NCI-H2107 (cell line): ENCODE measurements at places on chromosomes 12 and 14.

DNA sequence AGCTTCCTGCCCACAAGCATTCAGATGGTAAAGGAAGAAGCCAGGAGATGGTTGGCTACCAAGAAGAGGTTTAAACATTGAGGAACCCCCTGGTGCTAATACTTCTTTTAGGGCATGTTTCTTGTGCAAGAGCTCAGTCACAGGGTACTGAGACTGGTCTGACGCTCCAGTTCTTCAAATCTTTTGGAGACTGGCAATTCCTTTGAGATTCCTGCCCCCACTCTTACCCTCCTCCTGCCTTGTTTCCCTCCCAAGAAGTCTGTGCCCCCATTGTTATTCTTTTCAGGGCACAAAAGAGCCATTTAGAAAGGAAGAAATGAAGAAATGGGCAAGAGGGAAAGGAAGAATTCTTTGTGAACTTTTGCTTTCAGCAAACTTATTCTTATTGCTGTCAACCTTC is 11.8 kb downstream of the A2ML1 start:
- DNase-seq = no peak

GRCh38 chr14:90111895-90112534 is 50.2 kb downstream of the KCNK13 start:
- DNase-seq = no peak

GRCh38 chr12:109592195-109592904 is 18.8 kb downstream of the MVK start:
- DNase-seq = no peak

DNA sequence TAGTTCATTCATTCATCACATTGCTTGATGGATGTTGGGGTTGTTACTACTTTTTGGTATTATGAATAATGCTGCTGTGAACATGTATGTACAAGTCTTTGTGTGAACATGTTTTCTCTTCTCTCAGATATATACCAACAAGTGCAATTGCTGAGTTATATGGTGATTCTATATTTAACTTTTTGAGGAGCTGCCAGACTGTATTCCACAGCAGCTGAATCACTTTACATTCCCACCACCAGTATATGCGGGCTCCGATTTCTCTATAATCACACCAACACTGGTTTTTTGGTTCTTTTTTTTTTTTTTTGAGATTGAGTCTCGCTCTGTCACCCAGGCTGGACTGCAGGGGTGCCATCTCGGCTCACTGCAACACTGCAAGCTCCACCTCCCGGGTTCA is 22.2 kb upstream of the PLEKHG6 start:
- no peak for DNase-seq

GRCh38 chr12:27013611-27014084 is 536 bp downstream of the TM7SF3 start:
- DNase-seq = no peak

DNA sequence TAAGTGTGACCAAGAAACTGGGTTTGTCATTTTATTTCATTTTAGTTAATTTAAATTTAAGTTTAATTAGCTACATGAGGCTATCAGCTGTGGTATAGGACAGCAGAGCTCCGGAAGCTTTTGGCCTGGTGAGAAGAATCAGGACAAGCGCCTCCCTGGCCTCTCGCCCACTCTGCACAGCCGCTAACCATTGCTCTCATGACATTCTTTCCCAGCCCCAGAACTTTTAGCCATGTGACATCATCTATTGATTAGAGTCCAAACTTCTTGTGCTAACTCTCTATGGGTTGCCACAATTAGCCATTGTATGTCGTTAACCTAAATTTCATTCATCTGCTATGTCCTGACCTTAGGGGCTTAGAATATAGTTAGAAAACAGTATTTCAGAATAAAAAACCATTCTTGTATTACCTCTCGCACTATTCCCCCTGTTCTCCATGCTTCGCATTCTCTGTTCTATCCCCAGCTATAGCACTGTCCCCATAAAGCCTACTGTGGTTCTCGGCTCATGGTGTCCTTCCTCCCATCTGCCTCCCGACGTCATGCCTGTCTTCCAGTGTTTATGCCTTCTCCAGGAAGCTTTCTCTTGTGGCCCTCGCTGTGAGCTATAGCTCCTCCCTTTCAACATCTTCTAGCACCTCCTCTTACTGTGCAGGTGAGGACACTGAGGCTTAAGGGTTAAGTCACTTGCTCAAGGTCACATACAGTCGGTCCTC is 23.5 kb downstream of the SSH1 start:
- DNase-seq = no peak

GRCh38 chr14:101781240-101782061 is 19.9 kb downstream of the PPP2R5C start:
- DNase-seq = no peak

GRCh38 chr12:122862872-122863701 is 27.8 kb downstream of the HIP1R start:
- DNase-seq = peak; percentile 61

DNA sequence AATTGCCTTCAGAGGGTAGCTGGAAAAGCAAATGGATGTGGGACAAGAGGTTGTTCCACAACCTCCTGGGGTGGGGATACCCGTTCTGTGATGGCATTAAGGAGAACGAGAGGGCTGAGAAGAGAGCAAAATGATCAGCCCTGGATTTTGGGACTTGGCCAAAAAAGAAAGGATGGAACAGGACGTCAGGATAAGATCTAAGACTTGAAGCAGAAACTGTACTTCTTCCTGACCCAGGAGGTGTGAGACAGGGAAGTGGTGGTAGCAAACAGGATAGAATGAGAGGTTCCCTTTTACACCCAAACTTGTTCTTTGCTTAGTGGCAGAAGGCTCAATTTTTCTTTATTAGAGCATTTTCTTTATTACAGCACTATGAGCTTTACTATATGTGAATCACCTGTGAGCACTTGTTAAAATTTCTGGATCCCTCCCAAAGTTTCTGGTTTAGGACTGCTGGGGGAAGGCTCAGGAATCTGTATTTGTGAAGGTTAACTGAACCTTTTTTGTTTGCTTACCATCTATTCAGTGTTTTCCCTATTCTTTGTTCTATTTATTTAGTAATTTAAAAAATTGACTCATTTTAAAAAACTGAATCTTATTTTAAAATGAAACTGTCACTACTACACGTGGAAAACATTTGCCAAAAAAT is 59.2 kb downstream of the ERC1 start:
- DNase-seq = no peak

DNA sequence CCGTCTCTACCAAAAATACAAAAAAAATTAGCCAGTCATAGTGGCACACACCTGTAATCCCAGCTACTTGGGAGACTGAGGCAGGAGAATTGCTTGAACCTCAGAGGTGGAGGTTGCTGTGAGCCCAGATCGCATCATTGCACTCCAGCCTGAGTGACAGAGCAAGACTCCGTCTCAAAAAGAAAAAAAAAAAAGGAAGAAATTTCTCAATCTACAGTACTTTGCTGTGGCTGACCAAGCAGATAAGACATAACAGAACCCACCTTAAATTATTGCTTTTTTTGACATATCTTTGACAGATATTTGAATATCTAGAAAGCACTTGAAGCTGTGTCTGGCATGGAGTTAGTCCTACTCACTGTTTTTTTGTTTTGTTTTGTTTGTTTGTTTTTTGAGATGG is 34.9 kb upstream of the HNF1A start:
- DNase-seq = no peak

DNA sequence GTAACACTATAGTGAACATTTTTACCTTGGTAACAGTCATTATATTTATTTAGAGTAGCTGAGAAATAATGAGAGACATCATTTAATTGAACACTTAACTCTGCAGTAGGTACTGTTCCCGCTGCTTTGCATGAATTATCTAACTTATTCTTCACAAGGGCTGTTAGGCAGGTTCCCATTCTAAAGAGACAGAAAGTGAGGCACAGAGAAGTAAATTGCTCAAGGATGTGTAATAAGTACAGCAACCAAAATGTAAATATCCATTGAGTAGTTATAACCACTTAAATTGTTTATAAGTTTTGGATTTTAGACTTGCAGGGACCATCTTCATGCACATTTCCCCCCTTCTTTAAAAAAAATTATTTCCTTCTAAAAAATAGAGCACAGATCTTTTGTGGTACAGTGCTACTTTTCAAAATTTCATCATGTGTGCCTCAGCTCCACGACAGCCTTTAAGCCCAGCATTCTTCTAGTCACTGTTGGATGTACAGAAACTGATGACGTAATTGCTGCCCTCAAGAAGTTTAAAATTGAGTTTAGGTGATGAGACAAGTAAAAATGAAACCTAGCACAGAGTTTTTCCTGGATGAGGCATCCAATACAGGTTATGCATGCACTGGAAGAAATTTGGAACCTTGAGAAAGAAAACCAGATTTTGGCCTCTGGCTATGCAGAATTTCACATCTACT is 6.0 kb upstream of the MANSC4 start:
- no peak for DNase-seq

GRCh38 chr14:79426103-79426755 is 785.1 kb downstream of the DIO2 start:
- DNase-seq = no peak

GRCh38 chr12:121167232-121167820 is 34.6 kb downstream of the P2RX7 start:
- no peak for DNase-seq

GRCh38 chr12:81546811-81547210 is 212.3 kb downstream of the PPFIA2 start:
- no peak for DNase-seq

GRCh38 chr14:89296281-89296745 is 120.7 kb downstream of the FOXN3 start:
- no peak for DNase-seq

GRCh38 chr14:59098377-59098776 is 90.1 kb upstream of the DAAM1 start:
- DNase-seq = no peak

DNA sequence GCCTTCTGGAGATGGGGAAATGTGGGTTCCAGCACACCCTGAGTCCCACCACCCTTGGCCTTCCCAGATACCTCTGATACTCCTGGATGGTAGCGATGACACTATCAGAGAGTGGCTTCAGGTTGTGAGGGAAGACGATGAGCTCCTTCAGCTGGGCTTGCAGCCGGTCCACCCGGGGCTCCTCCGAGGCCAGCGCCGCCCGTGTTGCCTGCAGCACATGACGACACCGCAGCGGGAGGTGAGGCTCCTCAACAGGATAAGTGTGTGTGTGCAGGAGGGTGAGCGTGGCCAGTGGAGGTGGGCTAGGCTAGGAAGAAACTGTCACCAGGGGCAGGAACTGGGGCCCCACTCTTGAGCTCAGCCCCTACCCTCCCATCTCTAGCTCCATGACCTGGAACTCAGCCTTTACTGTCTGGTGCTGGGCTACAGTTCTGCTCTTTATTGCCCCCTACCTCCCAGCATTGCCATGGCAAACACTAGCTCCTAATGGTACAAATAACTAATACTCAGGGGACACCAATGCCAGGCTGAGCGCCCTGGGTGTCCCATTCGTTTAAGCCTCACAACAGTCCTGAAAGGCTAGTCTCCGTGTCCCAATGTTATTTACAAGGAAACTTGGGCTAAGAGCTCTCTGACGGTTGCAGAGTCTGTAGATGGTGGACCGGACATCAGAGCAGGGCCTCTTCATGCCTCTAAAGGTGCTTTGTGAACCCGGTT is 64.1 kb downstream of the SYNE3 start:
- no peak for DNase-seq

GRCh38 chr14:66998013-66998412 is 191.2 kb upstream of the GARIN2 start:
- DNase-seq = no peak

GRCh38 chr12:116996621-116997020 is 85.9 kb downstream of the FBXW8 start:
- DNase-seq = no peak

DNA sequence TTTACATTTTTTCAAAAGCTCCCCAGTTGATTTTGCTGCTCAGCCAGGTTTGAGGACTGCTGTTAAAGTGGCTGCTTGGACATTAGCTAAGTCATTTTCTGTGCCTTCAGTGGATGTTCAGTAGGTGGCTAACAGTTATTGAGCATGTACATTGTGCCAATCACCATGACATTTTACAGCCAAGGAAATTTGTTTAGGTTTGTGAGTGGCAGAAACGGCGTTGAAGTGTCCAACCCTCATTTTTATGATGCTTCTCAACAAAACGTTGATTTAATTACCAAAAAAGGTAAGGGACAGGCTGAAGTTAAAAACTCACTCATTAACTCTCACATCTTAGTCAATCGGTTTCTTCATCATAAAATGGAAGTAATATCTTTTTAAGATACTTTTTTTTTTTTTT is 37.0 kb upstream of the LRIG3 start:
- no peak for DNase-seq

GRCh38 chr12:95990136-95990535 is 6.0 kb downstream of the HAL start:
- no peak for DNase-seq

DNA sequence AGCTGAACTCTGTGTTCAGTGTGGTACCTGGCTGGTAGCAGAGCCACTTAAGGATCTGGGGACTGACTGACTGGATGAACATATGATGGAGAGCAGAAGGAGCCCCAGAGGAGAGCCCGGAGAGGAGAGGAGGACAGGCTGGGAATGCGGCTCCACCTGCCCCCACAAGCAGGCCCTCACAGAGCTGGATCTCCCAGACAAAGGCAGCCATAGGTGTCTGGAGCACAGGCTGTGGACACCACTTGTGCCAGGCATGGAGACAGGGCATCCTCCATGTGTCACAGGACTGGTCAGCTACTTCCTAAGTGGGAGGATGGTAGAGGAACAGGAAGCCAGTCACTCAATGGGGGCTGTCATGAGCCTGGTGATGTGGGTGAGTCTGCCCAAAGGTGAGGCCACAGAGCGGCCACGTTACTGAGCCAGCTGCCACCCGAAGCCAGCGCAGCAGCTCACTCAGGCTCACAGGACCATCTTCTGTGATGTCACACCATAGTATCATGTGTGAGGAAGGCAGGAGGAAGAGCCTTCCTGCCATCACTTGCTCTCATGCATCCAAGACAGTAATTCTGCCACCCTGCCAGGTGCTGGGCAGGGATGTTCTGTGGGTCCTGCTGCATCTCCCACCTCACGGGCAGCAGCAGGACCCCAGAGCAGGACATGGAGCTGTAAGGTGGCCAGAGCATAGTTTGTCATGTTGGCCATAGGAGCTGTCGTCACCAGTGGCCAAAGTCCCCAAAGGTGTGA is 72.1 kb downstream of the PRIMA1 start:
- DNase-seq = no peak

- no peak for DNase-seq
Observed at GRCh38 chr14:45251912-45252311, 1.1 kb downstream of the MIS18BP1 start.

GRCh38 chr12:121245031-121245430 is 35.1 kb downstream of the P2RX4 start:
- DNase-seq = no peak

GRCh38 chr14:103656031-103656755 is 27.2 kb downstream of the KLC1 start:
- no peak for DNase-seq

DNA sequence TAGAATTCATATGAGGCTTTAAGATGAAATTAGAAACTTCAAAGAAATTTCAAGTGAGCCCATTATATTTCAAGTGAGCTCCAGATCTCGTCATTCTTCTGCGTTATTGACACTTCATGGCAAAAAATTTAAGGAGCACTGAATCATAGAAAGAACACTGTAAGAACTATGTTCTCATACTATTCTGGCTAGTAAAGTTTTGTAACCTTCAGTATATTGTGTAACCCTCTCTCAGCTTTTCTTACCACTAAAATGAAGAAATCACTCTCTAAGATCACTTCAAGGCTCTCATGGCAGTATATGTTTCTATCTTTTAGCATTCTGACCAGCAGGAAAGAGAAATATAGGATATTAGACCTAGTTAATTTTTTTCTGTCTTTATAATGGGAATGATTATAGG is 6.3 kb downstream of the GPHN start:
- no peak for DNase-seq

GRCh38 chr14:76115010-76115422 is 36.7 kb upstream of the GPATCH2L start:
- DNase-seq = no peak

GRCh38 chr14:56085471-56085870 is 32.7 kb upstream of the PELI2 start:
- DNase-seq = no peak
